Kidney epithelial cell (primary cell): ENCODE measurements at places on chromosomes 2 and 18. TPM values are rescaled to one million over a fixed set of nuclear protein-coding genes. Genes with fewer than 3 reads are reported as not detected.

The RESP18 gene
- not detected in 2 replicates for total RNA-seq

The C2orf42 gene
- 9.1 and 15.4 TPM in 2 replicates for total RNA-seq

The CASP8 gene
- 13.9 and 14.2 TPM in 2 replicates for total RNA-seq

The SOCS6 gene
- 24.5 and 26.0 TPM in 2 replicates for total RNA-seq

The DDX18 gene
- total RNA-seq = 66.9 and 77.3 TPM in 2 replicates

The MYL12A gene
- total RNA-seq = 857 and 948 TPM in 2 replicates

The UGT1A10 gene
- not detected in 2 replicates for total RNA-seq

The HRH4 gene
- total RNA-seq = 0.07 TPM in 1 of 2 replicates, not detected in the other

The TNFAIP6 gene
- total RNA-seq = 0.96 and 2.3 TPM in 2 replicates

The MC2R gene
- not detected in 2 replicates for total RNA-seq

The TRAPPC8 gene
- total RNA-seq = 28.7 and 29.4 TPM in 2 replicates

The CD8A gene
- total RNA-seq = 0.14 and 1.5 TPM in 2 replicates

The GALR1 gene
- not detected in 2 replicates for total RNA-seq

The KLHL30 gene
- 1.2 and 2.4 TPM in 2 replicates for total RNA-seq

The SLC5A7 gene
- total RNA-seq = not detected in 2 replicates

The CYRIA gene
- total RNA-seq = 3.0 and 4.2 TPM in 2 replicates

The TMEM237 gene
- total RNA-seq = 24.4 and 34.5 TPM in 2 replicates

The GTF2A1L gene
- total RNA-seq = 0.67 TPM in 1 of 2 replicates, not detected in the other

The GATA6 gene
- total RNA-seq = 2.5 TPM in 2 replicates

The OR6B2 gene
- total RNA-seq = not detected in 2 replicates

The AQP12A gene
- total RNA-seq = not detected in 2 replicates

The TMEM247 gene
- total RNA-seq = not detected in 2 replicates

The KIF5C gene
- 7.0 and 8.7 TPM in 2 replicates for total RNA-seq

The AQP12B gene
- not detected in 2 replicates for total RNA-seq

The IL36G gene
- not detected in 2 replicates for total RNA-seq

The PAX8 gene
- total RNA-seq = 118 and 142 TPM in 2 replicates

The IL1RL1 gene
- 3.4 and 5.1 TPM in 2 replicates for total RNA-seq

The SCYGR4 gene
- not detected in 2 replicates for total RNA-seq
